ENCODE measurements at places on chromosomes 4 and X.

GRCh38 chrX:72539822-72540221 lies 32.8 kb downstream of the HDAC8 start:
- DNase-seq, result no peak

DNA sequence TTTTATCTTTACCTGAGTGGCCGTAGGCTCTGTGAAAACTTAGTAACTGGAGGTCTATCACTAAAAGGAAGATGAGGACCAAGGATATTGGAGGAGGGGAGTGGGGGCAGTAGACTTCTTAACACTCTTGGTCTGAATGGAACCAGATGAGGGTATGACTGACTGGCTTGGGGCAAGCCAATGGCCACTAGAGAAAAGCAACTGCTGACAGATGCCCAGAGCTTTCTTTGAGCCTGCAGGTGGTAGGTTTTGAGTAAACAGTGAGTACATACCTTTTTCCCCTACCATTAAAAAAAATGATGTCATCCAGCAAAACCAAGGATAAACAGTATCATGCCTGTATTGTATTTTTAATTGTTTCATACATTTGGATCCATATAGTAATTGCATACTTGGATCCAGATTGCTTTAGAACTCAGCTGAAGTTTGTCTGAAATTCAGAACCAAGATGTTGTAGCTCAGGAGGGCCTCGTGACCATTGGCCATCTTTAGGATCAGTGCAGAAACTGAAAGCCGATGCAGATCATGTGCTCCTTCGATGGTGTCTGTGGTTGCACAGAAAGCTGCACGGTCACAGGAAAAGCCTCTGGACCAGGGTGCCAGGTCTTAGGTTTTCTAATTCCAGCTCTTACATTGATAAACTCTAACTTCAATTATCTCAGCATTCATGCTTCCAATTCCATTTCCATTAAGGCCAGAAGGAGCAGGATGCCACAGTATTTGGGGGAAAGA lies 131.0 kb downstream of the PDGFRA start:
- no peak for DNase-seq

- DNase-seq, result no peak
Measured at GRCh38 chrX:10041383-10041782, 74.2 kb downstream of the CLDN34 start.

DNA sequence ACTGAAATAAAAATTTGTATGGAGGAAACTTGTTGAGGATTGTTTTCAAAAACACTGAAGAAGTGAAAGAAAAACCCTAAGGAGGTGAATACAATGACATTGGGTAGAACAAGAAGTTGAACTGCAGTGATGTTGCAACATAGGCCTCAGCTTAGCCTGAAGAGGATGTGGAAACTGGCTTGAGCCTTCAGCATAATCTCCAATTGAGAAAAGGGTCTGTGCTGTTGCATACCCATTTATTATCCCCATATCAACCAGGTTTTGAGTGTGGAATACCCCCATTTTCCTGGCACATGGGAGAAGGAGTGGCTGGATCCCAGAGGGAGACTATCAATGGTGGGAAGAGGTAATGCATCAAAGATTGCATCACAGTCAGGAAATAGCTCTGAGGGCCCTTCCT lies 695.0 kb upstream of the HS3ST1 start:
- DNase-seq, result no peak

GRCh38 chr4:134934036-134934808 lies 732.6 kb upstream of the PABPC4L start:
- DNase-seq, result no peak

All from HEK293T (cell line).